GM12864 (cell line): ENCODE measurements at places on chromosomes 7 and 10.

- DNase-seq = no peak
Observed at GRCh38 chr7:66426996-66427395, 201.7 kb upstream of the KCTD7 start.

DNA sequence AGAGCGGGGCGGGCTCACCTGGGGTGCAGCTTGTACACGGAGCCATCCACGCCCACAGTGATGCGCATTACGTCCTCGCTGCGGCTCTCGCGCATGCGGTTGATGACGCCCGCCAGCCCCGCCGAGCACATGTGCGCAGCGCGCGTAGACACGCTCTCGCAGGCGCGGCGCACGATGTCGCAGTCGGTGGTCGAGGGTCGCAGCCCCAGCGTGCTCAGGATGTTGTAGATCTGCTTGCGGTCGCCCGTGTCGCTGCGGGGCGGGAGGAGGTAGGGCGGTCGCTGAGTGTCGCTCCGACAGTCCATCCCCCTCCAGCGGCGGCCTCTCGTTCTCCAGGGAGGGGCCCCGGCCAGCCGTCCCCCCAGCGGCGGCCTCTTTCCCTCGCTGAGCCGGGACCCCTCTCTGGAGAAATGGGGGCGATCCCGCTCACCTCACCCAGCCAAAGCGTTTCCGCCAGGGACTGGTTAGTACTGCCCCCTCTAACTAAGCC lies 4.4 kb upstream of the MYL7 start:
- no peak for DNase-seq

GRCh38 chr7:135980665-135981180 lies 3.6 kb upstream of the MTPN start:
- DNase-seq = peak; percentile 93

DNA sequence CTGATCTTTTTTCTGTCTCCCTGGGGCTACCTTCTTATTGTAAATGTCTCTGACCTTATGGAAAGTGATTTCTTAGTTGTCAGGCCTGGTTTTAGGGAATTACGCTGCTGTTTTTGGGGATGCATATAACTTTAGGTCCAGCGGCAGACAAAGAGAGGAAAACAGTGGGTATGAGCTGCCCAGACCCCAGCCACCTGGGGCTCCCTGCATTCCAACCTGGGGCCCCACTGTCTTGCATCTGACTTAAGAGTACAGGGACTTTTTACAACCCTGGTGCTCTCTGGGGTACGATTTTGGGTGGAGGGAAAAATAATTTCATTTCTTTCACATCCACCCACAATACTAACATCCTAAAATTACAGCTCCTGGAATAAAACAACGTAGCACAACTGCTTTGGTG lies 119.4 kb downstream of the PRPF18 start:
- no peak for DNase-seq

GRCh38 chr7:66301737-66302136 lies 96.6 kb downstream of the TPST1 start:
- DNase-seq = no peak

- DNase-seq = peak; percentile 22
Observed at GRCh38 chr10:61835069-61835945, 66.2 kb upstream of the ARID5B start.

GRCh38 chr10:109889867-109890266 lies 33.4 kb downstream of the XPNPEP1 start:
- DNase-seq = no peak

DNA sequence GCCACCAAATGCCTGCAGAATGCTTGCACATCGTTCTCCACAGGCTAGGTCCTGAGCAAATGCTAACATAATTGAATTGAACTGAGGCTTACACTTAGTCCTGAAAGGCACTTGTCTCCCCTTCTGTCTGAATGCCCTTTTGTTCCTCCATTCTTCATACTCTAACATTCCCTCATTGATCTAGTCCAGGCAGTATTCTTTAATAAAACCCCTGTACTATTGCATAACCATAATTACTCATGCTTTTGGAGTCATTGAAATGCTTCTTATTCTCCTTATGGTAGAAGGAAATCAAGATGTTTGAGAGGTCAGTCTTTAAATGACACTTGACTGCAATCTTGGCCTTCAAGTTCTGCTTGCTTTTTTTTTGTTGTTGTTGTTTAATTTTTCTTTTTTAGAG lies 7.1 kb downstream of the PI4K2A start:
- DNase-seq = no peak

- peak; percentile 49 for DNase-seq
Observed at GRCh38 chr7:105210721-105211205, 178.0 kb downstream of the SRPK2 start.

DNA sequence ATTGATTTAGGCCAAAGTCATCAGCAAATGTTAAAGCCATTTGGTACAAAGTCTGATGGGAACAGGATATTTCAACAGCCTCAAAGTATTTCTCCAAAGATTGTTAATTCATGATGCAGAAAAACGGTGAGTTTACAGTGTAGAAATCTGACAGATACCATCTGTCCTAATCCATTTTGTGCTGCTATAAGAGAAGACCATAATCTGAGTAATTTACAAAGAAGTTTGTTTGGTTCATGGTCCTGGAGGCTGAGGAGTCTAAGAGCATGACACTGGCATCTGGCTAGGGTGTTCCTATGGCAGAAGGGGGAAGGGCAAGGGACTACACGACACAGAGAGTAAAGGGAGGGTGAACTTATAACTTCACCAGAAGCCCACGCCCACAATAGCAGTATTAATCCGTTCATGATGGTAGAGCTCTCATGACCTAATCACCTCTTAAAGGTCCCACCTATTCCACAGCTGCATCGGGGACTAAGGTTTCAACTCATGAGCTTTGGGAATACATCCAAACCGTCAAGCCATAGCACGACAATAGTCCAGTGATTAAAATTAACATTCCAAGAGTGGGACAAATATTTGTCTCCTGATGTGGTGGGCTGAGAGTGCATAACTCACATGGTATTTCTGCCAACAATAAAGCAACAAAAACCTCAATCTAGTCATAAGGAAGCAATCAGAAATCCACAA lies 298.6 kb upstream of the AKR1E2 start:
- no peak for DNase-seq

DNA sequence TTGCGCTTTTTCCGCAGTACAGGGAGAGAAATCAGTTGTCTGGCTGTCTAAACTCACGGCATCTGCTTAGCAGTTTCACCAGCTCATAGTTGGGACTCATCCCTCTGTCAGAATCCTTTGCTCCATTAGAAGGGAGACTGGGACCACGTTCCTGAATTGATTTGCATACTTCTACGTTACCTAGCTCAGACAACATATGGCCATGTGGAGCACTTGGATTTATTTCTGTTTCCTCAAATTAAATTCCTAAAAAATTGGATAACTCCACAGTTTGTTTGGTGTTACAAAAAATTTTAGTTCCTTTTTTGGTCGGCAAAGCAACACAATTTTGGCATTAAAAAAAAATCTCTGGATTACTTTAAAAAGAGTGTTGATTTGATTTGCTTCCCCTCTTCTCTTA lies 614.0 kb downstream of the AUTS2 start:
- no peak for DNase-seq

DNA sequence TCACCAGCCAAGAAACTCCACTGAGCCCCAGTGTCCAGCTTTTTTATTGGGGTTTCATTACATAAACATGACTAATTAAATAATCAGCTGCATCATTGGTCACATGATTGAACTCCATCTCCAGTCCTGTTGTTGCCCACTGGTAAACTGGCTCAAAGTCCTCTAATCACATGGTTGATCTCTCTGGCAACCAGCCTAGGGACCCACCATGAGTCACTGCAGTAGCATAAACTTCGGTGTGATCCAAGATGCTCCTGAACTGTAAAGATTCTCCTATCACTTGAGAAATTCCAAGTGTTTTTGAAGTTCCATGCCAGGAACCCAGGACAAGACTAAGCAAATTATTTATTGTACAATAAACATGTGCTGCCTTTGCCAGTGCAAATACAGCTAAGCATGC lies 130.4 kb upstream of the AUTS2 start:
- DNase-seq = no peak
